Activated CD4-positive, alpha-beta T cell treated with anti-CD3 and anti-CD28 coated beads, Interleukin-2, amount 10 ng/mL, durations not matched to agents 24 days and 14 days (primary cell): ENCODE measurements at places on chromosomes 13 and 19.

GRCh38 chr13:78700121-78700910 is 41.4 kb upstream of the OBI1 start:
- DNase-seq: no peak

DNA sequence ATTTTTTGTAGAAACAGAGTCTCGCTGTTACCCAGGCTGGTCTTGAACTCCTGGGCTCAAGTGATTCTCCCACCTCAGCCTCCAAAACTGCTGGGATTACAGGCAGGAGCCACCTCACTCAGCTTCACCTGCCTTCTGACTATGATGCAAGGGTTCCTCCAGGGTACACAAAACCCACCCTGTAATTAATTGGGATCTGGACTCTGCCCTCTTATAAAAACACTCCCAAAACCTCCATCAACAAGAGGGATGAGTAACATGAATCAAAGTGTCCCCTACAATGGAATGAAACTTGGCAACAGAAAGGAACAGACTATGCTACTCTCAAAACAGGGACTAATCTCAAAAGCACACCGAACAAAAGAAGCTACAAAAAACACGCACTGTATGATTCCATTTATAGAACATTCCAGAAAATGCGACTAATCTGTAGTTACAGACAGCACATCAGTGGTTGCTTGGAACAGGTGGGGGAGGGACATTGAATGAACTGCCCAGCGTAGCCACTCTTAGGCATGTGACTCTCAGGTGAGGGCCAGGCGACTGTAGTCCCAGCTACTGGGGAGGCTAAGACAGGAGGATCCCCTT is 3.2 kb upstream of the PRR36 start:
- no peak for DNase-seq

DNA sequence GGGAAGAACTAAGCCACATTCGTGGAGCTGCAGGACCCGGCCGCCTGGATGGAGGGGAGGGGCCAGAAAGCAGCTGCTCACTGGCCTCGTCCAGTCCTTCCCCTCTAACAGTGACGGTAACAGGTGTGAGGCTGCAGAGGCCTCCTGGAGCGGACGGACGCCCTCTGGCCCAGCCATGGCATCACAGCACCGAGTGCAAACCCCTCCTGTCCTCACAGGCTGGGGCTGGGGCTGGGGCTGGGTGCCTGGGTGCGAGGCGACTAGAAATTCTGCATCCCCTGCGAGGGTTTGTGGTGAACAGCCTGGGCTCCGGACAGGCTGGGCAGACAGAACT is 3.6 kb downstream of the MICOS13 start:
- DNase-seq: no peak

- no peak for DNase-seq
Measured at GRCh38 chr19:51163257-51163656, 21.2 kb downstream of the SIGLEC7 start.

- DNase-seq: peak; percentile 68
Measured at GRCh38 chr19:13952931-13953531, 722 bp downstream of the DCAF15 start.

GRCh38 chr13:111323549-111323948 is 3.1 kb downstream of the TEX29 start:
- no peak for DNase-seq
